ENCODE measurements at places on chromosomes 13 and 19.

GRCh38 chr19:19137556-19138108 lies 646 bp downstream of the TMEM161A start:
- DNase-seq, result no peak

GRCh38 chr13:111858571-111858970 lies 208.4 kb upstream of the SOX1 start:
- no peak for DNase-seq

DNA sequence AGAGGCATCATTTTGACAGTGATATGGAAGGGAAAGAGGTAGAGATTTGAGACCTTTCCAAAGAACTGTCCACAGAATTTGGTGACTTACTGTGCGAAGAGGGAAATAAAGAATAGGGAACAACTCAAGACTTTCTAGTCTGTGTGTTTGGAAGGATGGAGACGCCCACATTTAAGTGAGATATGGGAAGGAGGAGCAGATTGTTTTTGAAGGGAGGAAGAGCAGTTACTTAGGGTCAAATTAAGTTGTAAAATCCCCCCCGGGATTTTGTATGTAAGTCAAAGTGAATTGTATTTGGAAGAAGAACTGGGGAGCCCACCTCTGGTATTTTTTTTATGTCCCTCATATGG lies 1.2 kb downstream of the USPL1 start:
- no peak for DNase-seq

DNA sequence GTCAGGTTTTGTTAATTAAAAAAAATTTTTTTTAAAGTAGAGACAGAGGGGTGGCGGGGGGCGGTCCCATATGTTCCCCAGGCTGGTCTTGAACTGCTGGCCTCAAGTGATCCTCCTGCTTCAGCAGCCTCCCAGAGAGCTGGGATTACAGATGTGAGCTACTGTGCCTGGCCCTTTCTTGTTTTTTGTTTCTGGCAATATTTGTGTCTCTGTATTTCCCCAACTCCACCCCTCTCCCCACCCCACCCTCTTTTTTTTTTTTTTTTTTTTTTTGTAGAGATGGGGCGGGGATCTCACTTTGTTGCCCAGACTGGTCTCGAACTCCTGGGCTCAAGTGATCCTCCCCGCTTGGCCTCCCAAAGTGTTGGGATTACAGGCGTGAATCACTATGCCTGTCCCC lies 600 bp upstream of the CAPN12 start:
- no peak for DNase-seq

DNA sequence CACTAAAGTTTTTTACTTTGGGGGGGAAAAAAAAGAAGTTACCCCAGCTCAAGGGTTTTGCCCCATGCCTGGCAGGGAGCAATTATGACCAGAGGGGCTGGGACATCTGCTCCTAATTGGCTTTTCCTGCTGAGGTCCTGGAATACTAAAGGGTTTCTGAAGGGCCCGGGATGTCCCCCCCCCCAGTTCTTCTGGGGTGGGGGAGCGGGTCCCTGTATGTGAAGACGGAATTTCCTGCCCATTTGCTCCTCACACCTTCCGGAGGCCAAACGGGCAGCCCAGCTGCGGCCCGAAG lies 1.1 kb upstream of the DLL3 start:
- no peak for DNase-seq

GRCh38 chr13:52968074-52968700 lies 60.4 kb upstream of the OLFM4 start:
- peak; percentile 4 for DNase-seq

DNA sequence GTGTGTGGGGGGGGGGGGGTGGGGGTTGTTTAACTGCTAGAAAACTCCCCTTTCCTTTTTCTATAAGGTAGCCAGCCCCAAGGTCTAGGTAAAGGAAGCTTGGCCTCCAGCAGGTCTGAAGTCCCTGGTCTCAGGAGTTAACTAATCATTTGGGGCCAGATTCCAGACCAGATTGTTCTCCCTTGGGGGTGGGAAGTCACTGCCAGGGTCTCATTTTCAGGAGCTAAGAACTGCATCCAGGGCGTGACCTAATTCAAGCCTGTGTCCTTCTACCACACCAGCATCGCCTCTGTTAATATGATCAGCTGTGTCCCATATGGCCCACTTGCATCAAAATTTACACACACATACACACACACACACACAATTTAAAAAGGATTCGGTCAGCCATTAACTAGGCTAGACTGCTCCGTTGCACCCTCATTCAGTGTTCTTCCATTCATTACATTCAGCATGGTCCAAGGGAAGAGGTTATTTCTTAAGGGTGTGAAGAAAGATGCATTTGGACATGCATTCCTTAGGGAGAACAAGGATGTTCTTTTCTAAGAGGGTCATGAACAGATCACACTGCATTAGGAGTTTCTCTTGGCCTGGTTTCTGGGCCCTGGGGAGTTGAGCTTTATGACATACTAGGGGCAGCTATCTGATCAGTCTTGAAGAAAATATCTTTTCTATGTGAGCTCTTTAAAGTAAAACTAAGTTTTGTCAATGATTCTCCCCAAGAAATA lies 91.0 kb downstream of the FGF14 start:
- DNase-seq, result peak; percentile 81

DNA sequence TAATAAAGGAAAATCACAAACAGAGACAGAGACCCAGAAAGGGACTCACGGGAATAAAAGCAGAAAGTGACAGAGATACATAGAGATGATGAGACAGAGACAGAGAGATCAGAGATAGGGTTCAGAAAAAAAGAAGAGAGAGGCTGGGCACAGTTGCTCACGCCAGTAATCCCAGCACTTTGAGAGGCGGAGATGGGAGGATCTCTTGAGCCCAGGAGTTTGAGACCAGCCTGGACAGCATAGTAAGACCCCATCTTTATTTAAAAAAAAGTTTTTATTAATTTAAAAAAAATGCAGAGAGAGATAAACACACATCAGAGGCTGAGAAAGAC lies 19.4 kb upstream of the FOSB start:
- DNase-seq, result no peak

GRCh38 chr19:38701455-38702063 lies 42.7 kb downstream of the CAPN12 start:
- DNase-seq, result no peak

DNA sequence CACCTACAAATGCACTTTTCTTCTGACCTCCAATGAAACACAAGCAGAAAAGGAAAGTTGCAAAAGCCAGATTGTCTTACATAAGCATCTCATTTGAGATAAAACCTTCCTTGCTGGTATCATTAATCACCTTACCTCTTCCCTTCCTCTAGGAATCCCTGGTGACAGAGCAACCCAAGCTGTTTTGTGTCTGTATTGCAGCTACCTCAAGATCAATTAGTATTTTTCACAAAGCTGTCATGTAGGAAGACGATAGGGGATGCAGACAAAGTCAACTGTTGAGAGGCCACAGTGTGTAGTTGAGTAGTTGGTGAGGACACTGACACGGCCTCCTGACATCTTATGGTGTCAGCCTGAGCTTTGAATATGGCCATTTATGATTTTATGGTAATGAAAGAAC lies 339.1 kb upstream of the SLC10A2 start:
- no peak for DNase-seq

DNA sequence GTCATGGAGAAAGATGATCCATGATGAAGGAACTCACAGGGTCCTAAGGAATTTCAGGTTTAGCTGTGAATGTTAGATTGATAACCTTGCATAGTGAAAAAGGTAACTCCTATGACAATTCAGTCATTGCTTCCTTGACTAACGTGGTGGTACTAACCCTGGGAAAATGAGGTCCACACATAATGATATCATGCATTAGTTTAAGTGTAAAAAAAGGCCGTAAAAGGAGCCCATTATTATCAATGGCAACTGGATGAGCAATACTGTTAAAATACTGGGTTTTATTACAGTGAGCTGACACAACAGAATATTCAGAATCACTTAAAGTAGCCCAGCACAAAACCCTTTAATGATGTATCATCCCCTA lies 515.4 kb downstream of the DCT start:
- DNase-seq, result no peak

GRCh38 chr19:310141-310651 lies 19.0 kb upstream of the PLPP2 start:
- DNase-seq, result peak; percentile 47

GRCh38 chr19:5923356-5923755 lies 9.3 kb downstream of the CAPS start:
- no peak for DNase-seq

- DNase-seq, result no peak
Measured at GRCh38 chr13:43128504-43128961, 105.1 kb downstream of the DNAJC15 start.

DNA sequence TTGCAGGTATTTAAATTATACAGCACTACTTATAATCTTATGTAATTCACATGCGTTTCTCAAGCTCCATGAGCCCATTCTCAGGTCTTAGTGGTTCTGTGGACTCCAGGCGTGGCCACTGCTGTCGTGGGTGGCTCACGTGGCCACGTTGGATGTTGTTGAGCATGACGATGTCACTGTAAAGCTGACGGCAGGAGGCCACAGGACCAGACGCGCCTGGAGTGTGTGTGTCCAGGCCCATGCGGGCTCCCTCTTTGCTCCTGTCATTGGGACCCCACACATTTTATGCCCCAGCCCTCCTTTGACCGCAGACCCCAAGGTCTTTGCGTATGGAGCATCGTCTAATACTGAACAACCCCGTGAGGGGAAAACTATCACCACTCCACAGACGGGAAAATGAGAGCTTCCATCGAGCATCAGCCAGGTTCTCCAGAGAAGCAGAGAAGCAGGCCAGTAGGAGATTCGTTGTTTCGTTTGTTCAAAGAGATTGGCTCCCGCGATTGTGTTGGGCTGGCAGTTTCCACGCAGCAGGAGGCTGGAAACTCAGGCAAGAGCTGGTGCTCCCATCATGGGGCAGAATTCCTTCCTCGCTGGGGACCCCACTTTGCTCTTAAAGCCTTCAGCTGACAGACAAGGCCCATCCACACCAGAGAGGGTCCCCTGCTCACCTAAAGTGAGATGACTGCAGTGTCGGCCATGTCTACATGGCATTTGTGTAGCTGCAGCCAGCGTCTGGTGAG lies 129.3 kb upstream of the SPACA7 start:
- no peak for DNase-seq

GRCh38 chr19:48271531-48272151 lies 1.8 kb downstream of the ZNF114 start:
- no peak for DNase-seq

- no peak for DNase-seq
Measured at GRCh38 chr19:6828698-6829633, 56.5 kb downstream of the VAV1 start.

- no peak for DNase-seq
Measured at GRCh38 chr13:110521946-110522345, 39.6 kb downstream of the RAB20 start.

DNA sequence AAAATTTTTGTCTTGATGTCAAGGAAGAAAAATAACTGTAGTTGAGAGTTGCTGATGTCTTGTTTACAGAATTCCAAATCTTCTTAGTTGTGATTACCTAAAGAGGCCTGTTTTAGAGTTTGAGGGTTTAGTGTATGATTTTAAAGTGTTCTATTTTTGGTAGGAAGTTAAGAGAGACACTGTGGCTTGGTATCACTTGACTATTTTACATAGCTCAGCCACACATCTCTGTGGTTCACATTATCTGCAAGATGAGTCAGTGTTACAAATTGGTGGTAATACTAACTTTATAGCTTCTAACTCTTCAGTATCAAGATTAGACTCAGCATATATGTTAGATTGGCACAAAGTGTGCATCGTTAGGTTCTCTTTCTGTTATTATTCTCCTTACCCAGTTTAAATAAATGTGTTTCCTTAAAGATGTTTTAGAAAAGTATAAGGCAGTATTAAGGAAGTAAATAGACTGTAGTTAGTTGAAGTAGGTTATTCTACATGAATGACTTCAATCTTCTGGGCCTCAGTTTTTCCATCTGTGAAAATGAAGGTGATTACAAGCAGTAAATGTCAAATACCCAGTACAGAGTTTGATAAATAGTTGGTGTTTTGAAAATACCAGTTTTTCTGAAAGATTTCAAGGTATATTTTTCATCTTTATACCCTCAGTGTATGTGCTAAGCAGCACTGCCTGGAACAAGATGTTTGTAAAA lies 33.4 kb downstream of the COG6 start:
- no peak for DNase-seq

All from skeletal muscle cell (primary cell).